ENCODE measurements at places on chromosomes 13 and 19.

- no peaks in the 10 kb centered on the region for H3K4me1 ChIP-seq
- no peaks in the 10 kb centered on the region for H3K27me3 ChIP-seq
- H3K4me3 ChIP-seq: no peak overlapping the region
- no peak for DNase-seq
Measured at GRCh38 chr13:96636001-96636709, 358.1 kb downstream of the OXGR1 start.

- peaks cover 39% of the 10 kb centered on the region for H3K4me1 ChIP-seq
- H3K36me3 ChIP-seq: peaks cover 39% of the 10 kb centered on the region
- no peak for DNase-seq
- H3K4me3 ChIP-seq: no peak overlapping the region
- peak overlapping the region; percentile 50 for H3K27ac ChIP-seq
- no peaks in the 10 kb centered on the region for H3K27me3 ChIP-seq
Measured at GRCh38 chr19:4120559-4121272, 3.2 kb downstream of the MAP2K2 start.

DNA sequence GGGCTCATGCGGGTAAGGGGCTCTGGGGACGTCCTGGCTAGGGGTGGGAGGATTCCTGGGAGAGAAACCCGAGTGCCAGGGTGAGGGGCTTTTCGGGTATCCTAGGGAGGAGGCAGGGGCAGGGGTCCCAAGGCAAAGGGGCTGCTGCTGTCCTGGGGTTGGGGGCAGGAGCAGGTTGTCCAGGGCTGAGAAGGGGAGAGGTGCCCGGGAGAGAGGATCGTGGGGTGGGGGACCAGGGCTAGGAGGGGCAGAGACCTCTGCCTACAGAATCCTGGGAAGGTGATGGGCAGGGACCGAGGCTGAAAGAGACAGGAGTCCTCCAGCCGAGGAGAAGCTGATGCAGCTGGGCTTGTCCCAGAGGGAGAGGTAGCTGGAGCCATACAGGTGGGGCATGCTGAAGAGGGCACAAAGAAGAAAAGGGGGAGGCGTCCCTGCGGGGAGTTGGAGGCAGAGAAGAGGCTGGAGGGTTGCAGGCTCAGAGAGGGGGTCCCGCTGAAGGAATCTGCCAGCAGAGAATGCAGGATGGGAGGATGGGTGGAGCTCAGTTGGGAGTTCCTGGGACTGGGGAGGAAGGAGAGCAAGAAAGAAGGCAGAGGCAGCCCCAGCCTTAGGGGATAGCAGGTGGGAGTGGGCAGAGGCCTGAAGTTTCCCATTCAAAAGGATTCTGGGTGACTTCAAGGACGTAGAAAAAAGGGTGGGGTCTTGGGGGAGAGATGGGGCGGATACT lies 574 bp downstream of the CYP2S1 start:
- H3K27me3 ChIP-seq: peaks cover 41% of the 10 kb centered on the region
- no peaks in the 10 kb centered on the region for H3K36me3 ChIP-seq
- no peak for DNase-seq
- peak overlapping the region; percentile 14 for H3K27ac ChIP-seq
- H3K4me1 ChIP-seq: peaks cover 16% of the 10 kb centered on the region
- peak overlapping the region; percentile 44 for H3K4me3 ChIP-seq

DNA sequence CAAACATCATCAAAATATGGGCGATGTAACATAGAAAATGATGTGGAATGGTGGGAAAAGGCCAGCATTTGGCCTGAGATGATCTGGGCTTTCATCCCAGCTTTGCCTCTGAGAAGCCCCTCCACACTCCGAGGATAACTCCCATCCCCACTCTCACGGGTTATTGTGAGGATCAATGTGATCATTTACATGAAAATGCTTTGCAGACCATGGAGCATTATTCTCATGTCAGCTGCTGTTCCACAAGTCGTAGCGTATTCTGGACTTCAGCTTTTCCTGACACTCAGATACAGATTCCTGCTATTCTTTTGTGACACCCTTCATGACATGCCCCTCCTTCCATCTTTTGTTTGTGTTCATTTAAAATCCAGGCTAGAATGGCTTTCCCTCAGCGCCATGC lies 86.5 kb downstream of the NUFIP1 start:
- no peak overlapping the region for H3K27ac ChIP-seq
- no peaks in the 10 kb centered on the region for H3K4me1 ChIP-seq
- H3K27me3 ChIP-seq: peaks cover 9% of the 10 kb centered on the region
- H3K36me3 ChIP-seq: no peaks in the 10 kb centered on the region

DNA sequence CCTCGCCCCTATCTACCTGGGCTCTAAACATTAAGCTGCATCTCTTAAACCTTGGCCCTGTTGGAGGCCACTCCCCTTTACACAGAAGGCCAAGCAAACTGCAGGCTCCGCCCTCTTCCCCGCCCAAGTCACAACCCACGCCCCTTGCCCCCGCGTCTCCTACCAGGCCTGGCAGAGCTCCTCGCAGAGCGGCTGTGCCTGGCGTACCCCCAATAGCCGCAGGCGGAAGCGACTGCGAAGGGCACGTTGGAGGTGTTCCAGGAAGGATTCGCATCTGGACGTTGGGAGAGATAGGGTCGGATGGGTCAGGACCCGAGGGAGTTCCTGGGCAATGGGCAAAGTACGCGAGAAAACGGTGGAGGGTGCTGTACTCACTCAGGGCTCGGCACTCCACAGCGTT lies 5.9 kb downstream of the RTBDN start:
- no peak overlapping the region for H3K4me3 ChIP-seq
- H3K4me1 ChIP-seq: peaks cover 17% of the 10 kb centered on the region
- peak; percentile 51 for DNase-seq
- no peaks in the 10 kb centered on the region for H3K36me3 ChIP-seq
- H3K27ac ChIP-seq: no peak overlapping the region
- peaks cover 88% of the 10 kb centered on the region for H3K27me3 ChIP-seq

- H3K27ac ChIP-seq: no peak overlapping the region
- H3K27me3 ChIP-seq: no peaks in the 10 kb centered on the region
- no peaks in the 10 kb centered on the region for H3K4me1 ChIP-seq
- H3K36me3 ChIP-seq: no peaks in the 10 kb centered on the region
- DNase-seq: no peak
- H3K4me3 ChIP-seq: no peak overlapping the region
Measured at GRCh38 chr13:91948736-91949135, 550.3 kb downstream of the GPC5 start.
